ENCODE measurements at places on chromosomes 6 and 20.

DNA sequence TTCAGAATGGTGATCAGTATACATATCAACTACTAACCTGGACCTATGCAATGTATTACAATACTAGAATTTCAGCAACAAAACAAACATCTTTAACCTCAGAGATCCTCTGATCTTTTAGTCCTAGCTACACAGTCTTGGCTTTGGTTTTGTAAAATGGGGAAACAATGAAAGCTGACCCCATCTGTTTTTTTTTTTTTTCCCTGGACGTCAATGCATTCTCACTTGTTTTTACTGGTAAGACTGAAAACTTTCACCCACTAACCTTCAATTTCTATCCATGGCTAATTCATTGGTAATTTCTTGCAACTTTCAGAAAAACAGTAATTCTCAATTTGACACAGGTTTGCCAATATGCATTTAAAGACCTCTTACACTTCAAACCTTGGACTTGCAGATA is 3.0 kb downstream of the KIF13A start:
- DNase-seq, result no peak

DNA sequence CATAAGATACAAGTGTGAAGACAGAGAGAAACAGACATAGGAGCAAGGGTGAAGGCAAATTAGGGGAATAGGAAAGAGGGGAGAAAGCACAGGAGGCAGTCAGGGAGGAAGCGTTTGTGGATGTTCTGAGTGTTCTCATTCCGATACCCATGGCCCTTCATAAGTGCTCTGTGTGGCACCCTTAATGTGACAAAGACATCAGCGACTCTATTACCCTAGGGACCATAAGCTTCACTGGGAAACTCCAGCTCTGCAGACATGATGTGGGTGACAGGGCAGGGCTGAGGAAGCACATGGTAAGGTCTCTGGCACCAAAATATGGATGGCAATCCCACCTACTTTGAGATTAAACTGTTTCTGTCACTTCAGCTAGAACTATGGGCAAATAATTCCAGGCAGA is 33.0 kb downstream of the F13A1 start:
- DNase-seq, result no peak

DNA sequence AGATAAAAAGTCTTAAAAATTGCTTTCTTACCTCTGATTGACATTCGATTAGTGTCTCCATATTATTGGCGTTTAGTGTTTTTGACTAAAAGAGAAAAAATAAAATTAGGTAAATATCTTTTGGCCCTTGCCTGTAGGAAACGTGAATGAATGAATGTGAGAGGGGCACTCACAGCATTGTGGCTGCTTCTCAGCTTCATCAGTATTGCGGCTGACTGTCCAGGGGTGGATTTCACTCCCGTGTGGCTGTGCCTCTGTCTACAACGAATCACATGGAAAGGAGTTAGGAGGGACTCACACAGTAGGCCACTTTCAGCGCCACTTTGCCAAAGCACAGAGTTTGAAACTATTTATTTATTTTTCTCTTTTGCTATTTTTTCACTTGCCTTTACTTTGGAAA is 844 bp downstream of the TAGAP start:
- DNase-seq, result no peak

DNA sequence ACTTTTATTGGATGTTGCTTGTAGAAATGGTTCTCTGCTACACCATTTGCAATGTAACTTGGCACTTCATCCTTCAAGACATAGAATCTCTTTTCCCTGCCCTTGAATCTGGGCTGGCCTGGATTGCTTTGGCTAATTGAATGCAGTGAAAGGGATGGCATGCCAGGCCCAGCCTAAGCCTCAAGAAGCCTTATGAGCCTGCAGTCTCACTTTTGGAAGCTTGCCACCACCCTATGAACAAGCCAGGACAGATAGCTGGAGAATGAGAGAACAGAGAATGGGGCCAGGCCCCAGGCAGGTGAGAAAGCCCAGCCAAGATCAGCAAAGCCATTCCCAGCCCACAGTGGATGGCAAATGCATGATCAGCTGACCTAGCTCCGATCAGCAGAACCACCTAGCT is 350.7 kb upstream of the RNF24 start:
- no peak for DNase-seq

DNA sequence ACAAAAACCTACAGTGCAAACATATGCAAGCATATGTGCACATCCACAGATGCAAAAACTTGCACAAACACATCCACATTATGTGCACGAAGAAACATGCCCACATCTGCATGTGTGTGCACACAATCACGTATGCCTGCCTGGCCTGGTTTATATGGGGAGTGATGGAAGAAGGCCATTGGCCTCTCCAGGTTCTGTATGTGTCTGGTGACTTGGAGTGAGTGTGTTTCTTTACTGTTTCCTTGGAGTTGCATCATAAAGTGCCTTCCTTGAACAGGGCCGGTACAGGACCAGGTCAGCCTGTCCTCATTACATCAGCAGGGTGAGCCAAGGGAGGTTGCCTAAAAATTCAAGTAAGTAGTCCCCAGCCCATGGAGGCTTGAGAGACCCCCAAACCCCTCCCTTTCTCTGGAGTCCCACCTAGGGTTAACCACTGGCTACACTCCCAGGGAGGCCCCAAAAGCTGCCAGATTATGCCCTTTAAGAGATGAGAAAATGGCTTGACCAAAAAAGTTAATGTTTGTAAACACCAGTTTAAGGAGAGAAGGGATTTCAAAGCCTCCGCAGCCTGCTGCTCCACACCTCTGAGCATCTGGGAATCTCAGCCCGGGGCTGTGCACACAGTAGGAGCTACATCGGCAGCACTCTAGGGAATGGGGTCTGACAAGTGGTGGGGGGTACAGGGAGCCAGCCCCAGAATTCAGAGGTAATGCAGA is 140.8 kb downstream of the VEGFA start:
- DNase-seq, result no peak

Data from renal cortex interstitium (tissue), 15 donors.